ENCODE measurements at places on chromosomes 3 and 15. TPM values are rescaled to one million over a fixed set of nuclear protein-coding genes. Genes with fewer than 3 reads are reported as not detected.

Gene IP6K2
- 50.5 TPM for polyA plus RNA-seq

DNA sequence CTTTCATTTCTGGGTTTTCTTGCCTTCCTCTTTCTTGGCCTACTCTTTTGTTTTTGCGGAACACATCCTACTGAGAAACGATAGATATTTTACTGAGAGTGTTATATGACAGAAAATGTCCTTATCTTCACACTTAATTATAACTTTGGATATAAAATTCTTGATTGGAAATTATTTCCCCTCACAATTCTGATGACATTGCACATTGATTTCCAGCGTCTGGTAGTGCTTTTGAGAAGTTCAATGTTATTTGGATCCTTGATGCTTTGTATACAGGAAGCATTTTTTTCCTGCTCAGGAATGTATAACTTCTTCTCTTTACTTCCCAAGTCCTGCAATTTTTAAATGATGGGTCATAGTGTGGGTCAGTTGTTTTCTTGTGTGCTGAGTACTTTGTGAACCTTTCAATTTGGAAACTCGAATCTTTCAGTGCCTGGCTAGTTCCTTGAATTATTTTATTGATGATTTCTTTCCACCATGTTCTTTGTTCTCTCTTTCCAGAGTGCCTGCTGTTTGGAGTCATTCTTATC lies 183.9 kb downstream of the PDCD6IP start:
- DNase-seq: no peak

- DNase-seq: no peak
These were observed 31.3 kb downstream of the LRRC3B start for GRCh38 chr3:26653811-26654425.

Gene PDZRN3
- not detected for polyA plus RNA-seq

DNA sequence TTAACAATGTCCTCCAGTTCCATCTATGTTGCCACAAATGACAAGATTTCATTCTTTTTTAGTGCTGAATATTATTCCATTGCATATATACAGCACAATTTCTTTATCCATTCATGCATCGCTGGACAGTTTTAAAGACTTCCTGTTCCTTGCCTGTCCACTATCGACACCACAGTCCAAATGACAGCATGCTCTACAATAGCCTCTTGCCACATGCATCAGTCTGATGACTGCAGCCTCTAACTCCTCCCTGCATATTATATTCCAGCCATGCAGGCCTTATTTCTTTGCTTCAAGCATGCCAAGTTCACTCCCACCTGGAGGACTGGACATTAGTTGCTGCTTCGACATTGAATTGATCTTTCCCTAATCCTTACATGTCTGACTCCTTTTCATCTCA lies 306.2 kb downstream of the FOXP1 start:
- DNase-seq: no peak

- DNase-seq: no peak
These were observed 62.7 kb downstream of the PCSK6 start for GRCh38 chr15:101426761-101427333.

- no peak for DNase-seq
These were observed 15.1 kb downstream of the GMNC start for GRCh38 chr3:190847436-190847835.

GRCh38 chr15:48481802-48482201 lies 150.6 kb downstream of the DUT start:
- no peak for DNase-seq

- no peak for DNase-seq
These were observed 200.1 kb upstream of the GAP43 start for GRCh38 chr3:115423170-115423569.

GRCh38 chr3:11532931-11533391 lies 110.8 kb downstream of the VGLL4 start:
- DNase-seq: no peak
